ENCODE measurements at places on chromosomes 4 and X. TPM values are rescaled to one million over a fixed set of nuclear protein-coding genes. Genes with fewer than 3 reads are reported as not detected.

- no peaks in the 10 kb centered on the region for H3K36me3 ChIP-seq
Measured at GRCh38 chr4:168699224-168699878, 202.5 kb downstream of the PALLD start.

DNA sequence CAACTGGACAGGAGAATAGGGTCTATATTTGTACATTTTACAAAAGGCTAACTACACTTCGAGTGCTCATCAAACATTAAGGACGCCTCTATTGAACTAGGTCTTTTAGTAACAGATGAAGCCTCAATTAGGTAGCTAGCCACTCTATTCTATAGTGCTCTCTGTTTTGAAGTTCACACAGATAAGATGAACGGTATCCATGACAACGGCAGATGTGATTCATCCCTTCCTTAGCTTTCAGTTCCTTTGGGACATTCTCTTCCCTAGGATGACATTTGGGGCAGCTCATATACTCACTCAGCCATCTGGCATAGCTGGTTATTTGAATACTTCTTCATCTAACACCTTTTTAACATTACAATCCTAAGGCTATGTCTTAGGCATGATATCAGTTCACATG lies 62.4 kb upstream of the WDFY3 start:
- no peaks in the 10 kb centered on the region for H3K27me3 ChIP-seq
- H3K4me1 ChIP-seq, result no peaks in the 10 kb centered on the region
- no peak for DNase-seq
- H3K27ac ChIP-seq, result no peak overlapping the region
- H3K36me3 ChIP-seq, result peaks cover 7% of the 10 kb centered on the region

The SLITRK4 gene
- total RNA-seq, result 7.3 TPM

The PASD1 gene
- not detected for total RNA-seq

The ARHGAP36 gene
- total RNA-seq, result not detected

The SPATA4 gene
- total RNA-seq, result not detected

- H3K4me3 ChIP-seq, result no peak overlapping the region
- H3K4me1 ChIP-seq, result peaks cover 2% of the 10 kb centered on the region
- no peaks in the 10 kb centered on the region for H3K36me3 ChIP-seq
- no peak overlapping the region for H3K27ac ChIP-seq
Measured at GRCh38 chr4:181858741-181859140, 384.5 kb upstream of the TENM3 start.

DNA sequence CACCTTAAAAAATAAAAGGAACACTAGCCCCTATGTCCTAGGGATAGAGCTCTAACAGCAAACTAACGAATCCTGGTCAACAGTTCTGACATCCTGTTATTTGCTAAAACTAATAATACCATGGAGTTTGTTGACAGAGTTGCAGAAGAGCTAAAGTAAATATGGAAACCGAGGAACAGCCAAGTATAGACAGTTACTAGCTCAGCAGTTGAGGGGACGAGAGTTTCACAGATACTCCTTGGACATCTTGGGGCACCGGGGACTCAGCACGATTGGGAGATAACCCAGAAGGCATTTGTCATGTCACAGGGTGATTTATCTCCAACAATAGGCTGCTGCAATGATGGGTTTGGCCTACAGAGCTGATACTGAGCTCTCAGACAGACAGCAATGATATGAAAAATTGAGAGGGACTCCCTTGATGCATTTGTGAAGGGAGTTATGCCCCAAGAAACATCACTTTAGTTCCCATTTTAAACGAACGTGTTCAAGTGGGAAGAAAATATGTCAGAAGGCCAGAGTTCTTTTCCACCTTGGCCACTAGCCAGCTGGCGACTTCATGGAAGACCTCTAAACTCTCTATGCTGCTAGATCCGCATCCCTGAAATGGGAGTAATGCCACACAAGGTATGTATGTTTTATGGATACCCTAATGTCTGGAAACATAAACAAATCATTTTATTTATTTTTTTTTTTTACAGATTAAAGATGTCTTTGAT lies 48.6 kb downstream of the TSC22D3 start:
- H3K36me3 ChIP-seq, result no peaks in the 10 kb centered on the region
- peaks cover 3% of the 10 kb centered on the region for H3K4me1 ChIP-seq
- H3K27me3 ChIP-seq, result peaks cover 1% of the 10 kb centered on the region
- no peak overlapping the region for H3K27ac ChIP-seq

DNA sequence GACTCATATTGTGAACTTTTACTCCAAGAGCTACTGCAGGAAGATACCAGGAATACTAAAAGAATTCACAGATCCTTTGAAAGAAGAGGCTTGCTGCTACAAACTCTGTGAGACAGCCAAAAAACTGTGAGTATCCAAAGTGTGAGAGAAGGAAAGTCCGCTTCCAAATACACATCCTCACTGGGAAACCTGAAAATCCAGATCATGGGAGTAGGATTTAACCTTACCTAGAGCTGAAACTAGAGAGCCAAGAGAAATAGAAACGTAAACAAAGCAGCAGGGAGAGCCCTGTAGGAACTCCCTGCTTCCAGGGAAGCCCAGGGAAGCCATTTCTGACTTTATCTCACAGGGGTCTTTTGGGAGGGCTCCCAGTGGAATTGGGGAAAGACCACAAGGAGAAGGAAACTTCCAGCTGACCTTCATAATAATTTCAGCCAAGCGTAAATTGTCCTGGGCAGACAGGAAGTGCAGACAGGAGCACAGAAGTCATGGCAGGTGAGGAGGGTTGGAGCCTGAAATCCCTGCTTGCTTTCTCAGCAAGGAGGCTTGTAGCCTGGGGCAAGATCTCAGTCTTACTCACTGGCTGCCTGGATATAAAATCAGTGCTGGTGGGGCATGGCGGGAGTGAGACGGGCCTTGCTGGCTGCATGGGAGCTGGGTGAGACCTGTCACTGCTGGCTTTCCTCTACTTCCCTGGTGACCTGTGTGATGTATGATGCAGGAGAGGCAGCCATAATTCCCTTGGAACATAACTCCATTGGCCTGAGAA lies 26.2 kb upstream of the NFKB1 start:
- H3K27ac ChIP-seq, result no peak overlapping the region
- H3K27me3 ChIP-seq, result peaks cover 3% of the 10 kb centered on the region
- H3K4me1 ChIP-seq, result peaks cover 5% of the 10 kb centered on the region
- H3K36me3 ChIP-seq, result no peaks in the 10 kb centered on the region
- no peak for DNase-seq

GRCh38 chr4:76758290-76758882 lies 139.6 kb downstream of the SOWAHB start:
- H3K4me1 ChIP-seq, result peaks cover 10% of the 10 kb centered on the region
- no peak overlapping the region for H3K4me3 ChIP-seq
- H3K27ac ChIP-seq, result peak overlapping the region; percentile 13
- no peak for DNase-seq
- peaks cover 5% of the 10 kb centered on the region for H3K27me3 ChIP-seq

GRCh38 chr4:48022192-48022799 lies 5.7 kb downstream of the NIPAL1 start:
- DNase-seq, result no peak
